ENCODE measurements at places on chromosomes 12 and 14.

- no peak for DNase-seq
These were observed 22.0 kb upstream of the TSPAN9 start for GRCh38 chr12:3055026-3055703.

DNA sequence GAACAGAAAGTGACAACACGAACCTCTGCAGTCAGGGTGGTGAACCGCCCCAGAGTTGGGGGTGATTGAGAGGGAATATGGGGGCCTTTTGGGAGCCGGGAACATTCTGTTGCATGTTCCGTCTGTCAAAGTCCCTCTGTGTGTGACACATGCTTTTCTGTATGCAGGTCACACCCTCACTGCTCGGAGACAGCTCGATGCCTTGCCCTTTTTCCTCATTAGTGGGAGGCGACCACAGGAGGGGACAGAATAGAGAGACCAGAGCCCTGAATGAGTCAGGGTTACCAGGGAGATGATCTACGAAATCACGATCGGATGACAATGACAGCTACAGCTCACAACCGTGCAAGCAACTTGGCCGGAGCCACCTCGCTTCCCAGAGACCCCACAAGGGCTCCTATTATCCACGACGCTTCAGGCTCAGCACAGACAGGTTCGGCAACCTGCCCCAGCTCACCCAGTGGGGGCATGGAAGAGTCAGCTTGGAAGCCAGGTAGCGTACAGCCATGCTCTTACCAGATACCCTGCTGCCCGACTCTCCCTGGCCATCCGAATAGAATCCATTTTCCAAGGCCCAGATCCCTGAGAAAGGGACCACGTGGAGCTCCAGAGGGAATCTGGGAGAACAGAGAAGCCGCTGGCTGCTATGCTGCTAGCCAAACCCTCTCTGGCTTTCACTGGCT lies 38.8 kb downstream of the TESC start:
- no peak for DNase-seq

DNA sequence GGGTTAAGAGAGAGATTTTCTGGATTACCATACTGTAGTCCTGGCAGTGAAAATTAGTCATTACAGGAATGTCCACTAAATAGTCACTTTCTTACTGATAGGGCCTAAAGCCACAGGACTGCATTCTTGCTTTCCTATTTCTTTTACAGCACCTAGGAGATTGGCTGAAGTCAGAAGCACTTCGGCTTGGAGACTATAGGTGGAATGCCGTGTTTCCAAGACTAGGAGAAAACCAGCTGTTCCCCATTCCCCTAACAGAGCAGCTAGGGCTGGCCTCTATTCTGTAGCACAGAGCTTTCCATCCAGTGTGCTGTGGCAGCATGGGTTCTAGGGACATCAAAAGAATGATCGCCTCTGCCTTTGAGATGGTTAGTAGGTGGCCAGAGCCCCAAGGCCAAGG lies 15.1 kb downstream of the PIGH start:
- no peak for DNase-seq

- no peak for DNase-seq
These were observed 149.7 kb upstream of the SLC16A7 start for GRCh38 chr12:59446116-59446515.

DNA sequence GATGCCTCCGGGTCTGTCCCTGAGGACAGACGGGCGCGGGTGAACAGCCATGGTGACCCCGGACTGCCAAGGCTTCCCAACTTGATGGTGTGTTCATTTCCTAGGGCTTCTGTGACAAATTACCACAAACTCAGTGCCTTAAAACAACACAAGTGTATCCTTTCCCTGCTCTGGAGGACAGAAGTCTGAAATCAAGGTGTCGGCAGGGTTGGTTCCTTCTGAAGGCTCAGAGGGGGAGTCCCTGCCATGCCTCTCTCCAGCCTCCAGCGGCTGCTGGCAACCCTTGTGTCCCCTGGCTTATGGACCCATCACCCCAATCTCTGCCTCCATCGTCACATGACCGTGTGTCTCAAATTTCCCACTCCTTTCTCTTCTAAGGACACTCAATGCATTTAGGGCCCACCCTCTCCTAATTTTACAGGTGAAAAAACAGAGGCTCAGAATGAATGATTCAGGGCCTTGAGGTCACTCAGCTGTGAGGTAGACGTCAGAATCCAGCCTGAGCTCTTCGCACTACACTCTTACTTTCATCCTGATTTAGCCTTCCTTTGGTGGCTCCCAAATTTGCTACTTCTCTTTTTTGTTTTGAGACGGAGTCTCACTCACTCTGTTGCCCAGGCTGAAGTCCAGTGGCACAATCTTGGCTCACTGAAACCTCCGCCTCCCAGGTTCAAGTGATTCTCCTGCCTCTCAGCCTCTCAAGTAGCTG lies 45.4 kb downstream of the VCPKMT start:
- DNase-seq: no peak

GRCh38 chr12:127339065-127339464 lies 927.9 kb upstream of the TMEM132C start:
- no peak for DNase-seq

DNA sequence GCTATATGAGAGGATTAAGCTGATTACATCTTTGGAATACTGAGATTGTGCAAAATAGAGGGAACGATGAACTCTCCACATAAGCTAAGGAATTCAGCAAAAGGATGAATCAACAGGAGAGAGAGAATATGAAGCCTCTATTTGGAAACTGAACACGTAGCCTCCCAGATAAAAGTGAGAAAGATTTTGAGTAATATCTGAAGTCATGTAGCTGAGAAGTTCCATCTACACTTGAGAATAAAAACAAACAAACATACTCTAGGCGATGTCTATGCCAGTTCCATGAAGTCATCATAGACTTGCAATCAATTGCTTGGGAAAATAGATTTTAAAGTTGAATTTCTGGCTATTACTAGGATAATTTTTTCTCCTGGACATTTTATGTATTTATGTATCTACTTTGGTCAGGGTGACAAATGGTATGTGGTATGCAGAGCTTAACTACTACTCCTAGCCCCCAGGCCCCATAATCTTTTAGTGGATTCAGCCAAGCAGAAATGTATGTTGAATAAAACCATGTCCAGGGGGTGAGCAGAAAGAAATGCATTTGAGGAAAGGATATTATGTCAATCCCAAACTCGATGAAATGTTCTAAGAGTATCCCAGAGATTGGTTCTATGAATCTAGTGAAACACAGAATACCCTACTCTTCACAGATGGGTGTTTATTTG lies 627.4 kb downstream of the DIO2 start:
- no peak for DNase-seq

- DNase-seq: no peak
These were observed 7.6 kb downstream of the EXOC3L4 start for GRCh38 chr14:103101963-103102688.

GRCh38 chr14:33967138-33967537 lies 16.3 kb upstream of the EGLN3 start:
- DNase-seq: no peak

GRCh38 chr12:32265951-32266350 lies 133.4 kb upstream of the FGD4 start:
- no peak for DNase-seq

GRCh38 chr12:77060136-77060882 lies 5.1 kb downstream of the E2F7 start:
- no peak for DNase-seq

- no peak for DNase-seq
These were observed 604 bp upstream of the ARHGEF25 start for GRCh38 chr12:57610554-57611107.

GRCh38 chr12:94938583-94938982 lies 64.9 kb downstream of the NDUFA12 start:
- DNase-seq: no peak

DNA sequence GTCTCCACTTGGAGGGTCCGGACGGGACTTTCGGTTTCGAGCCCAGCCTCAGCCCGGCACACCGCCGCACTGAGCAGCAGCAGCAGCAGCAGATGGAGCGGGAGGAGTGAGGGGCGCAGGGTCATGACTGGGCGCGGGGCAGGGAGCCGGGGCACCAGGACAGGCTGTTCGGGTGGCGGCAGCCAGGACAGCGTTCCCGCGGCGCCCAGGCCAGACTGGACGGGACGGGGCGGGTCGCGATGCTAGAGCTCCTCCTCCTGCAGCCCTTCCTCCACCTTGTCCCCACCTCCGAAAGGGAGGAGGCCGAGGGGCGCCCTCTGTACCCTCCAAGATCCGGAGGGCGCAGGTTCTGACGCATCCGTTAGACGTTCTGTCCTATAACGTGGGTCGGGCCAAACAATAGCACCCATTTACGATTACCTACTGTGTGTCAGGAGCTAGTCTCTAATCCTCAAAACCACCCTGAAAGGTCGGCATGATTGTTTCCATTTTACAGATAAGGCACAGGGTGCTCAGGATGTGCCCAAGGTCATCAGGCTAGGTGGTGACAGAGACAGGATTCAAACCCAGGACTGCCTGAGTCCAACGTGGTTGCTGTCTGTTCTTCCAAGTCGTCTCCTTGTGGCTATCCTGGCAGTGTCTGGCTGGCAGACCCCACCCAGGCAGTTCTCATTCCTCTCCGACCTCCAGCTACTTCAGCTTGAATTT lies at the start of gene FKBP11:
FKBP11 (minus strand) TSS at position 189 of the 708 bp plus-strand sequence; CDS start at position 125, 64 bp downstream.
- no peak for DNase-seq

GRCh38 chr12:62129291-62129690 lies 130.9 kb upstream of the USP15 start:
- no peak for DNase-seq

DNA sequence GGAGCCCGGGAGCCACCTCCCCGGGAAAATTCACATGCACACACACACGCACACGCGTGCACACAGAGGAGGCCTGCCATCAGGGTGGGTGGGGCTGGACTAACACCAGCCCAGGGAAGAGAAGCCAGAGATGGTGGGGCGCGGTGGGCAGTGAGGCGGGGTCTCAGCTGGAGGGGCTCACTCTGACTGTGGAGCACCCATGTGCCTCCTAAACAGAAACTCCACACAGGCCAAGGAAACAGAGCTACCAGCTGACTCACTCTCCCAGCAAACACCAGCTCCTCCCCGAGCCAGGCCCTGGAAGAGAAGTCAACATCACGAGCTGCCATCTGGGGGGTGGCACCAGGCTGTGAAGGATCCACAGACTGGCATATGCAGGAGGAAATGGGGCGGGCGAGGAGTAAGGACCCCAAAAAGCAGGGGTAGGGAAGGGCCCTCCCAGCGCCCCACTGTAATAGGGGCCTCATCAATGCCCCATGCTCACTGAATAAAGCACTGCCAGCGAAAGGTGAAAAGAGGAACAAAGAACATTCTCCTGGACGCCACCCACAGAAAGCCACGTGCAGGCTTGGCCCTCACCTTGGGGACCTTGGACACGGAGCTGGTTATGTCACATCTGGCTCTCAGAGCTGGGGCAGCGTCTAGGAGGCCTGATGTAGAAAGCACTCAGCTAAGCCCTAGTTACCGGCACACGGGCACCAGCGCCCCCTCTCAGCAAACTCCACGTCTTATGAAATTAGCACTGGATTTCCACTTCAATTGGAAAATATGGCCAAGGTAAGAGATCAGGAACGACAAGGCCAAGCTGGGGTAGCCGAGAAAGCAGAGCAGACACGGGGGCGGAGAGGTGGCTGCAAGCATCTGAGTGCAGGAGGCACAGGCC lies 8.4 kb upstream of the INF2 start:
- DNase-seq: no peak

DNA sequence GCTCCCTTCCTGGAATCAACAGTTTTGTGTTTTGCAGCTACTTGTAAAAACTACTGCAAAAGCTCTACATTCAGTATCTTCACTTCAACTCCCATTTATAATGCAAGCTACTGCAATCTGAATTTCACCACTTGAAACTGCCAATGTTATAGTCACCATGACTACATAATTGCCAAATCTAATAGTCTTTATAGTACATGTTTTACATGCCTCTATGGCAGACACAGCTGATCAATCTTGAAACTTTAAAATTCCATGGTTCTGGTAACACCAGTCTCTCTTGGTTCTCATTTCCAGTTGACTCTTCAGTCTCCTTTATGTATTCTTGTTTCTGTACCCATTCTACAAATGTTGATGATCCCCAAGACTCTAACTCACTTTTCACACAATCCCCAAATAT lies 185.9 kb downstream of the MED13L start:
- no peak for DNase-seq

DNA sequence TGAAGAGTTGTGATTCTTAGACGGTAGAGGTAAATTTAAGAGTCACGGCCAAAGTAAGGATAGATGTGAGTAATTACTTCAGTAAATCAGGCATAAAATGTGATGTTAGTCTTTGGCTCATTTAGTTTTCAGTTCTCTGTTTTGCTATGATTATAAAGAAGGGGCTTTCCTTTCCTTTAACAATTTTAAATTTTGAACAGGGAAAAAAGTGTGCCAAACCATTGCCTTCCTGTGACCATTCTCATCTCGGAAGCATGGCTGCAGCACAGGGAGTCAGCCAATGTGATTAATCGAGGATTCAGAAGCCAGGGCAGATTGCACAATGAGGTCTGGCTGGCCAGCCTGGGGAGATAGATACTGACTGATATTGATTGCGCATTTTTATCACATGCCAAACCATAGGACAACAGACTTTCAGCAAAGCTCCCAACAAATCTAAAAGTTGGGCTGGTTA lies 480.2 kb upstream of the PRICKLE1 start:
- no peak for DNase-seq

DNA sequence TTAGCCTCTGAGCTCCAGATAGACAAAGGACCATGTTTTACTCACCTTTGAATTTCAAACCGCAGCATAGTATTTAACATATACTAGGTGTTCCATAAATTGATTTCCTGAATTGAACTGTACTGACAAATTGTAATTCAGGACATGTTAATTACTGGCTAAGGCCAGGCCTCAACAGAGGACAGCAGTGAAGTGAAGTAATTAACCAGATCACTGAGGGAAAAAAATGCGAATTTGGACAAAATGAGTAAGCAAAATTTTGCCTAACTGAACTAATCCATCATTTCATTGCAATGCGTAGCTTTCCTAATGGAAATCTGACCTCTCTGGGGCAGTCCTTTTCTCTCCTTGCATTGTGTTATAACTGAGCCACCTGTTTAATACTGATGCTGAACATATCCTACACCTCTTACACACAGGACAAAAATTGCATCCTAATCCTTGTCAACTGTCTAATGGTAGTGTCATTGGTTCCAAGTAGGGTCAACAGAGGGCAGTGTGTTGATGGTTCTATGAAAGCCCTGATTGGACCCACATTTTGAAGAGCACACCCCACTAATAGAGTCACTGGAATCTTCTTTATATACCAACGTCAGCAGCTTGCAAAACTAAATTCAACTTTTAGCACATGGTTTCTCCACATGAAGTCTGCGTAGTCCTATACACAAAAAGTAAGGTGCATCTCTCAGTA lies 148.4 kb downstream of the SLC25A21 start:
- no peak for DNase-seq
